Nephron progenitor cell (in vitro differentiated cells): ENCODE measurements at places on chromosomes 5 and 9.

DNA sequence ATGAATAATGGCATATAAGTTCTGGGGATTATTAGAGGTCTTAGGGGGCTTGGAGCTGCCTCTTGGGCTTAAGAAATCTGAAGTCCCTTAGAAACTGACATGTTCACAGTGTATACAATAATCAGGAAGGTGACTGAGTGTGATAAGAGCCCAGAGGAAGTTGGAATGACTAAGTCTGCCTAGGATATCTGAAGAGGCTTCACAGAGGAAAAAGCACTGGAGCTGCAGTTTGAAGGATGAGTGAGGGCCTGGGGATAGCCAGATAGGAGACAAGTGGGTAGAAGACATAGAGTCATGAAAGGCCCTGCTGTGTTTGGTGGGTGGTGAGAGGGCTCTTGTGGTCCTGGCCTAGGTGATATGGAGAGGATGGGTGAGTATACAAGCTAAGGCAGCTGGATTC is 8.8 kb downstream of the NEUROG1 start:
- no peak for DNase-seq
- H3K4me3 ChIP-seq = no peak overlapping the region
- no peak overlapping the region for H3K27ac ChIP-seq
- peaks cover 2% of the 10 kb centered on the region for H3K36me3 ChIP-seq
- no peaks in the 10 kb centered on the region for H3K4me1 ChIP-seq

GRCh38 chr5:174533751-174534241 is 190.6 kb upstream of the MSX2 start:
- DNase-seq = no peak
- H3K27ac ChIP-seq = no peak overlapping the region
- H3K27me3 ChIP-seq = peaks cover 4% of the 10 kb centered on the region
- peaks cover 5% of the 10 kb centered on the region for H3K36me3 ChIP-seq
- H3K4me3 ChIP-seq = no peak overlapping the region
- peaks cover 33% of the 10 kb centered on the region for H3K4me1 ChIP-seq

DNA sequence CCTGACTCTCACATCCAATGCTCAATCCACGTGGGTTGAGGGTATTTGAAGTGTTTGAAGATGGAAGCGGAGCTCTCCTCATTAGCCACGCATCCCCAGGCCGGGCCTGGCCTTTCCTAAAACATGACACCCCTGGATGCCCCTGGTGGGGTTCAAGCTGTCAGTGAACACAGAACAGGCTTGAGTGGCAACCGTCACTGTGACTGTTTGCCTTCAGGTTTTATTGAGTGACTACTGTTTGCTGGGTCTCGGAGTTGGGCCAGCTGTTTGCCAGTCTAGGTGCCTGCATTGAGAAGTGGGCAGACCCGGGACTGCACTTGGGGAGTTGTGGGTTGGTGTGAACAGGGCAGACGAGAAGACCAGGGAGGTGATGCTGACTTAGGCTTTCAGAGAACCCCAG is 7.8 kb upstream of the OLFM1 start:
- no peaks in the 10 kb centered on the region for H3K36me3 ChIP-seq
- DNase-seq = no peak
- no peaks in the 10 kb centered on the region for H3K4me1 ChIP-seq
- H3K27me3 ChIP-seq = peaks cover 66% of the 10 kb centered on the region

GRCh38 chr5:68911840-68912690 is 181.7 kb upstream of the SLC30A5 start:
- H3K27ac ChIP-seq = no peak overlapping the region
- no peak for DNase-seq
- H3K4me1 ChIP-seq = no peaks in the 10 kb centered on the region
- peaks cover 8% of the 10 kb centered on the region for H3K27me3 ChIP-seq
- H3K4me3 ChIP-seq = no peak overlapping the region

GRCh38 chr9:32965999-32966722 is 35.3 kb downstream of the APTX start:
- H3K4me3 ChIP-seq = no peak overlapping the region
- no peaks in the 10 kb centered on the region for H3K4me1 ChIP-seq
- H3K27ac ChIP-seq = no peak overlapping the region

GRCh38 chr9:130172161-130172857 is at the start of gene NCS1:
Gene NCS1, plus strand, starts transcription at chr9:130172404. Its CDS starts 260 bp downstream, at chr9:130172664.
- peak; percentile 82 for DNase-seq
- H3K36me3 ChIP-seq = no peaks in the 10 kb centered on the region
- peak within 1 kb of the TSS; percentile 86 for H3K4me3 ChIP-seq
- peak within 1 kb of the TSS; percentile 22 for H3K27ac ChIP-seq
- peaks cover 19% of the 10 kb centered on the region for H3K27me3 ChIP-seq
- H3K4me1 ChIP-seq = peaks cover 39% of the 10 kb centered on the region

DNA sequence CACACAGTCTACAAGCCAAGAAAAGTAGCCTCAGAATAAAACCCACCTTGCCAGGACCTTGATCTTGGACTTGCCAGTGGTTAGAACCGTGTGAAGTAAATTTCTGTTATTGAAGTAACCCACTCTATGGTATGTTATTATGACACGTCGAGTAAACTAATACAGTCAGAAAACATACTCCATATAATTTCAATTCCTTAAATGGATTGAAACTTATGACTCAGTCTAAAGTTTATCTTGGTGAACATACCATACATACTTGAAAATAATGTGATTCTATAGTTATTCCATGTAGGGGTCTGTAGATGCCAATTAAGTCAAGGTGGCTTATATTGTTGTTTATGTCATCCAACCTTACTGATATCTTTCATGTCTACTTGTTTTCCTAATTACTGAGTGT is 950.7 kb downstream of the TLE4 start:
- no peak for DNase-seq
- H3K27ac ChIP-seq = no peak overlapping the region
- H3K27me3 ChIP-seq = peaks cover 7% of the 10 kb centered on the region

- H3K4me1 ChIP-seq = peaks cover 31% of the 10 kb centered on the region
- no peaks in the 10 kb centered on the region for H3K36me3 ChIP-seq
- peaks cover 9% of the 10 kb centered on the region for H3K27me3 ChIP-seq
- no peak for DNase-seq
- no peak overlapping the region for H3K27ac ChIP-seq
Measured at GRCh38 chr5:78747705-78748359, 99.3 kb upstream of the LHFPL2 start.

DNA sequence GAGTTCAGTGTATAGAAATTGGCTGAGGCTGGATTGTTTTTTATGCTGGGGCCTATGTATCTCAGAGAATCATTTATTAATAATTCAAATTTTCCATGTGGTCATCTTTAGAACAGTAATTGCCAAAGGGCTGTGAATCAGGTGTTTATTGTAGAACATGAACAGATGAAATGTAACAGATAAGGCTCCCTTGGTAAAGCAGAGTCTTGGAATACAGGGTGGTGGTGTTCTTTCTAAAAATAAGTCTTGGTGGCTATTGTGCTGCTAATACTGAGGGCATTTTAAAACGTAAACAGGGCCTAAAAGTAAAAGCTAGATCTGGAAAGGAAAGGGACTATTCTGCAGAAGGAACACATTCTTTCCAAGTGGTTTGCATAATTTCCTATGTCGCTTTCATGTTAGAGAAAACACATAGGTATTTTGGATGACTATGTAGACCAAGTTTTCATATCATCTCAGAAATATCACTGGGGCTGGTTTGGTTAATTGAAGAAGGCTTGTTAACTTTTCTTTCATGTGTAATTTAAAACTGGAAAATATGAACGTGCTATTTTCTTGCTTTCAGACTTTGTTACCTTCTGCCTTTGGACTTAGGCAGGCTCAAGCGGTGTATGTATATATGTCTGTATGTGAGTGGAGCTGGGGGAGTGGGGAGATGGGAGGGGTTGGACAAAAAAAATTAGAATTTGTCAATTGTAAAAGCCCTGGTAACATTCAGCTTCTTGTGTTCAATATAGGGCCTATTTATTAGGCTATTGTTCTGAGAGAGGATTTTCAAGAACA is 119.9 kb upstream of the ANKRD55 start:
- no peak for DNase-seq
- peaks cover 2% of the 10 kb centered on the region for H3K27me3 ChIP-seq
- H3K4me3 ChIP-seq = no peak overlapping the region
- H3K4me1 ChIP-seq = peaks cover 46% of the 10 kb centered on the region
- no peaks in the 10 kb centered on the region for H3K36me3 ChIP-seq
- H3K27ac ChIP-seq = no peak overlapping the region

DNA sequence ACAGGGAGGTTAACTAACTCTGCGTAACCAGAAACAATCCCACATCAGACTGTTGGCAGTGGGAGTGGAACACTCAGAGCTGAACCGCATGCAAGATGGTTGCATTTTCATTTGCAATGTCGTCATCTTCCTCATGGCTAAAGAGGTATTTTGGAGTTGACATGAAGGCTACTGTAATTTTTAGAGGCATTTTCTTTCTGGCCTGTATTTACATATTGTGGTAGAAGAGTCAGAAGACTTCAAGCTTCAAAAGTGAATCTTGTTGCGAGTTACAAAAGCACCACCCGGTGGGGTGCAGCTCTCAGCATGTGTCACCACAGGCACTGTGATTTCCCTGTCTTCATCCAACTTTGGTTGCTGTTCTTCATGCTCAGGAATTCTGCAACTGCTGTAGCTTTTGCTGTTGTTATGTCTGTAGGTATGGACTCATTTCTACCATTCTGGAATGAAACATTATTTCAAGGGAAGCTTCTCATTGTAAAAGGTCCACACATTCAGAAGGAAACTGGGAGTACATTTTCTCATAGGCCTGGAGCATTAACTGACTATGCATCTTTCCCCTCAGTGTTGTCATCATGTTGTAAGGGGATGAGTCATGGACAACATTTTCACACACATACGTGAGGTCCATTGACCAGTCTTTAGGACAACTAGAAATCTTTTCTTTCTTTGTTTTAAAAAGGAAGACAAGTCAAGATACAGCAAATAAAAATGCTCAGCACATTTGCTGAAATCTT is 35.4 kb upstream of the GDNF start:
- no peaks in the 10 kb centered on the region for H3K27me3 ChIP-seq
- no peak overlapping the region for H3K4me3 ChIP-seq
- no peak overlapping the region for H3K27ac ChIP-seq
- H3K36me3 ChIP-seq = peaks cover 38% of the 10 kb centered on the region
- DNase-seq = no peak

DNA sequence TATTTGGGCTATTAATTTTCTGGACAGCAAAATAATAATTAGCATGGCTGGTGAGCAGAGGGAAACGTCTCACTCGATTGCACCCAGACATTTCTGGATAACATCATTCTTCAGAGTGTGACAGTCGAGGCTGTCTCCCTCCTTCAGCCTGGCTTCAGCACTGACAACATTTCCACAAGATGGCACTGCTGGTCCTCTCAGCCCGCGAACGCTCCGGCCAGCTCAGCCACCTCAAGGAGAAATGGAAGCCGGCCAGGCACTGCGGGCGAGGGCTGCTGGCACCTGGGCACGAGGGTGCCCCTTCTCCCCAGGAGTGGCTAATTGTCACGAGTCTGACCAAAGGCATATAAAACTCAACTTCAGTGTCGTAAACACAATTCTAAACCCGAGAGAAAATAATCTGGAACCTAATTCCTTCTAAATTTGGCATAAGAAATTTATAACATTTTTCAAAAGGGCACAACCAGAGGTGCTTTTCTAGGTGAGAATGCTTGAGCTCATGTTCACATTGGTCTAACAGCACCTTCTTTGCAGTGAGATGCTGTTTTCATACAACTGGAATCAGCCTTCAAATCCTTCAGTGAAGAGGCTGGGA is 65.9 kb downstream of the DAP start:
- peaks cover 19% of the 10 kb centered on the region for H3K4me1 ChIP-seq
- peaks cover 4% of the 10 kb centered on the region for H3K36me3 ChIP-seq
- H3K27ac ChIP-seq = peak overlapping the region; percentile 81
- peak; percentile 69 for DNase-seq

DNA sequence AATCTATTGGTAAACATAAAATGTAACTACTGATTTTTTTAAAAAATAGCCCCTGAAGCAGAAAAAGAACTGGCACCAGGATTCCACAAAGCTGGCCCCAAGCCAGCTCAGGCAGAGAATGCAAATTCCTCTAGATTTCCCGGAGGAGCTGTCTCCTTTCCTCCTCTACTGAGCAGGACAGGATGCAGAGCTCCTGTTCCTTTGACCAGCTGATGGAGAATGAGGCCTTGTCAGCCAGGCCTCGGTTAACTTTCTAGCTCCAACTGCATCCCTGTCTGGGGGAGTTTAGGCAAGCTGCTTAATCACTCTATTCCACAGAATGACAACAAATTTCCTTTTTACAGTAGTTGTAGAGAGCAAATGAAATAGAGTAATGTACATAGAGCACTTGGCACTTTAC is 155.5 kb downstream of the GNAQ start:
- H3K27me3 ChIP-seq = no peaks in the 10 kb centered on the region
- H3K36me3 ChIP-seq = no peaks in the 10 kb centered on the region
- DNase-seq = peak; percentile 7
- no peak overlapping the region for H3K4me3 ChIP-seq
- H3K4me1 ChIP-seq = peaks cover 43% of the 10 kb centered on the region

GRCh38 chr5:74413403-74414048 is 227.0 kb downstream of the ENC1 start:
- no peak overlapping the region for H3K4me3 ChIP-seq
- no peak overlapping the region for H3K27ac ChIP-seq
- H3K4me1 ChIP-seq = peaks cover 53% of the 10 kb centered on the region
- no peak for DNase-seq
- peaks cover 3% of the 10 kb centered on the region for H3K27me3 ChIP-seq
- no peaks in the 10 kb centered on the region for H3K36me3 ChIP-seq

DNA sequence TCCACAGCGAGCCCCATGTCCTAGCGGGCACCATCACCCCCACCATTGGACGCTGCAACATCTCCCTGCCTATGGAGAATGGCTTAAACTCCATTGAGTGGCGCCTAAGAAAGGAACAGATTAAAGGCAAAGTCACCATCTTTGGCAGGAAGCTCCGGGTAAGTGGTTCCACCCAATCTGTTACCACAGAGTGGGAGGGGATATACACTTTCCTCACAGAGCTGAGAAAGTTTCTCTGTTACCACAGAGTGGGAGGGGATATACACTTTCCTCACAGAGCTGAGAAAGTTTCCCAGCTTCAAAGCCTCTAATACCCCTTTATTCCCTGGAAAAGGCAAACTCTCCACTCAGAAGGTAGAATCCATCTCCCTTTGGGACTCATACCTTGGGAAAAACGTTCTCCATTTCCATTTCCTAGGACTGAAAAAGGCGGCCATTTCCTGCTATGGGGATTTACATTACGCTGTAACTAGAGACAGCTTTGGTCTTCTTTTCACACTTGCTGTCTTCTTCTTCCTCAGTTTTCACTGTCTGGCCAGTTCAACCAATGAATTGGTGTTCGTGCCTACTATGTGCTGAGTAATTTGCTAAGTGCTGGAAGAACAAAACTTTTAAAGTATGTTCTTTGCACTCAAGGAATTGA is 63.4 kb upstream of the WWC1 start:
- no peak overlapping the region for H3K27ac ChIP-seq
- no peak for DNase-seq
- peaks cover 7% of the 10 kb centered on the region for H3K36me3 ChIP-seq
- H3K4me1 ChIP-seq = peaks cover 37% of the 10 kb centered on the region
- H3K27me3 ChIP-seq = peaks cover 8% of the 10 kb centered on the region
- no peak overlapping the region for H3K4me3 ChIP-seq
